ENCODE measurements at places on chromosomes 11 and 22.

DNA sequence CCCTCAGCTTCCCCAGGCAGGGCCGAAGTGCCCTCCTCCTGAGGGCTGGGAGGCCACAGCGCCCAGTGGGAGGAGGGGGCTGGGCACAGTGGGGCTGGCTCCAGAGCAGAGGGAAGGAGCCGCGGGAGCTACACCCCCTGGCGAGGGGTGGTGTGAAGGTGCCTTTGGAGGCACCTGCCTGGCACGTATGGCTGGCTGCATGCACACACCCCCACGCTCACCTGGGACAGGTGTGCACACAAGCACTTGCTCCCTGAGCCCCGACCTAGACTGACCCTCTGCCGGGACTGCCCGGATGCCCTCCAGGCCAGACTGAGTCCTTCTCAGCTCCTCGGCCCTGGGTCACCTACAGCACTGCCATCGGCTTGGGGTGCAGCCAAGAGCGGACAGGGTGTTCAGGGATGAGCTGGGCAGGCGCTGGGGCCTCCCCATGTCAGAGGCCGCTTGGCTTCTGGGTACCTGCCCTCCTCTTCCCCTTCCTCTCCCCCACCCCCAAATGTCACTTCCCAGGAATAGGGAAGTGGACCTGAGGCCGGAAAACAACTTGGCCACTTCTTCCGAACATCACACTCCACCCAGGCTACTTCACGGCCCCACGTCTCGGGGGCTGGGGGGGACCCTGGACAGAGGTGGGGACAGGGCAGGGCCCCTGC lies 7.4 kb upstream of the PIM3 start:
- DNase-seq: no peak

DNA sequence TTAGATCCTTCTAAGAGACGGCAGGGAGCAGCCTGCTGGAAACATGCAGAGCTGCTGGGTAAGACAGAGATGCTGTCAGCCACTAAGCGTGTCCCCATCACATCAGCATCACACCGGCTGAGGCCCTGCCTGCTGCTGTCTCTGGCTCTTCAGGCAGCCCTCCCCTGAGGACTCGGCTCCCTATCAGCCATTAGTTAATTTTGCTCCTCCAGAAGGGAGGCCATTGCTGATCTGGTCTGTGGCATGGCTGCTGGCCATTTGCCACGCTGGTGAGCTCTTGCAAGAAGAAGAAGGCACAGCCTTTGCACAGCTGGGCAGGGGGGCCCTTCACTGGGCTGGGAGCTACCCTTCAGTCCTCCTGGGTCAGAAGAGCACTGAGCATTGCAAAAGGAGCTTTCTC lies 131.2 kb upstream of the PARVA start:
- DNase-seq: no peak

- DNase-seq: no peak
Measured at GRCh38 chr11:122709039-122709760, 53.7 kb downstream of the UBASH3B start.

- no peak for DNase-seq
Measured at GRCh38 chr22:45585437-45585755, 82.7 kb downstream of the FBLN1 start.

DNA sequence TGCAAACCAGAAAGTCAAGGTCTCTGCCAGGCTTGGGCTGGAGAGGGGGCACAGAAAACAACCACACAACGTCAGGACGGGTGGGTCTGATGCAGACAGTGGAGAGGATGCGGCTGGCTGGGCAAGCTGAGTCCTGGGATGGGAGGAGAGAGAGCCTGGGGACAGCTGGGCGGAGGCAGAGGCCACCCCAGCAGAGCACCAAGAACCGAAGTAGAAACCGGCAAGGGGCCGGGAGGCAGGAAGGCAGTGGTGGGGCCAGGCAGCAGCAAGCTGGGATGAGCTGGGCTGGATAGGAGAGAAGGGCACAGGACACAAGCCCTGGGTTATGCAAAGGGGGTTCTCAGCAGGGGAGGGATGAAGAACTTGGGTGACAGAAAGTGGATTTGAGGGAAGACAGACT lies 188.2 kb downstream of the SHANK2 start:
- no peak for DNase-seq

GRCh38 chr11:3087821-3088800 lies 30.9 kb upstream of the CARS1 start:
- no peak for DNase-seq

DNA sequence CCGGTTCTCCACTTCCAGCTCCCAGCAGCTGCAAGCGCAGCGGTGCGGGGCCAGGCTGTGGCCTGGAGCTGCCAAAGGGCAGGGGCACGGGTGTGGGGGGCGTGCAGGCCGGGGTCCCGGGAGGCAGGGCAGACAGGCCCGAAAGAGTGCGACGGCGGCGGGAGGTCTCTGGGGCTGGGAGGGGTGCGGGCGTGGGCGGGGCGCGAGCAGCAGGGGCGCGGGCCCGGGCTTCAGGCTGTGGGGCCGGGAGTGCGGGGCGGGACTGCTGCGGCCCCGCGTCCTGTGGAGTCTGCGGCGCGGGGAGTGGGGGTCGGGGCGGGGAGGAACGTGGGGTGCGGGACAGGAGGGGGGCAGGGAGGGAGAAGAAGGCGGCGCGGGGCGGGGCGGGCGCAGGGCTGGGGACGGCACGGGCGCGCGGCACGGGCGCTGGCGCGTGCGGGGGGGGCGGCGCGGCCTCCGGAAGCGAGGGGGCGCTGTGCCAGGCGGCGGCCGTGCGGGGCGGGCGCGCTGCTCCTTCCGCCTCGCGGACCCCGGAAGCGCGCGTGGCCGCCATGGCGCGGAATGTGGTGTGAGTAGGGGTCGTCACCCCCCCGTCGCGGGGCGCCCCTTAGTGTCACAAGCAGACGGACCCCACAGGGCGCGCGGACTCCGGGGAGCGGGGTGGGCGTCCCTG lies at the start of gene MRPL23:
TSS of gene MRPL23 (plus strand) at position 521 of the 673 bp plus-strand sequence. CDS start at position 552, 31 bp downstream.
- no peak for DNase-seq

GRCh38 chr11:30424844-30425243 lies 101.9 kb downstream of the ARL14EP start:
- no peak for DNase-seq

GRCh38 chr11:65262776-65263175 lies 1.0 kb downstream of the POLA2 start:
- DNase-seq: peak; percentile 54

- no peak for DNase-seq
Measured at GRCh38 chr11:104001561-104002056, 34.8 kb upstream of the DDI1 start.

Measured in activated CD4-positive, alpha-beta T cell treated with anti-CD3 and anti-CD28 coated beads, Interleukin-10, Interleukin-2, amounts not matched to agents 100 ng/mL and 50 ng/mL, durations not matched to agents 16 hours and 8 hours (primary cell).